HFFc6 (cell line): ENCODE measurements at places on chromosomes 11 and 22.

GRCh38 chr11:69127081-69127850 lies 28.5 kb upstream of the SMIM38 start:
- DNase-seq = no peak

DNA sequence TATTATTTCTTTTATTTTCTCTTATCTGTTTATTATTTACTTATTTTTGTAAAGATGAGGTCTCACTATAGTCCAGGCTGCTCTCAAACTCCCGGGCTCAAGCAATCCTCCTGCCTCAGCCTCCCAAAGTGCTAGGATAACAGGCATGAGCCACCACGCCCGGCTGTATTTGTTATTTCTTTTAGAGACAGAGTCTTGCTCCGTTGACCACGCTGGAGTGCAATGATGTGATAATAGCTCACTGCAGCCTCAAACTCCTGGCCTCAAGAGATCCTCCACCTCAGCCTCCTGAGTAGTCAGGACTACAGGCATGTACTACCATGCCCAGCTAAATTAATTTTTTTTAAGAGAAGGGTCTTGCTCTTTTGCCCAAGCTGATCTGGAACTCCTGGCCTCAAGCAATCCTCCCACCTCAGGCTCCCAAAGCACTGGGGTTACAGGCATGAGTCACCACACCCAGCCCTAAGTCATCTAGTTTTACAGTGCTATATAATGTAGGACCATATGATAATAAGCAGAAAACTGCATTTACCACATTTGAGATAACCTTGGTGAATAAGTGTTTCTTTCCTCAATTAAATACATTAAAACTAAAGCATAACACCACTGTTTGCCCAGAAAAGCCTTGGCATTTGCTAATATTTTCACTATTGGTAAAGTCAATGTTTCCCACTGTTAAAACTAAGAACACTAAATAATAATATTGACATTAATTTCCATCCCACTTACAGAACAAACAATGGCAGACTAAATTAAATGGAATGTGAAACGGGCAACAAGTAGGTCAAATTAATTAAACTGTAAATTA lies 127.5 kb downstream of the SIK3 start:
- no peak for DNase-seq

- DNase-seq = no peak
These were observed 749 bp downstream of the VWA5A start for GRCh38 chr11:124115782-124116616.

DNA sequence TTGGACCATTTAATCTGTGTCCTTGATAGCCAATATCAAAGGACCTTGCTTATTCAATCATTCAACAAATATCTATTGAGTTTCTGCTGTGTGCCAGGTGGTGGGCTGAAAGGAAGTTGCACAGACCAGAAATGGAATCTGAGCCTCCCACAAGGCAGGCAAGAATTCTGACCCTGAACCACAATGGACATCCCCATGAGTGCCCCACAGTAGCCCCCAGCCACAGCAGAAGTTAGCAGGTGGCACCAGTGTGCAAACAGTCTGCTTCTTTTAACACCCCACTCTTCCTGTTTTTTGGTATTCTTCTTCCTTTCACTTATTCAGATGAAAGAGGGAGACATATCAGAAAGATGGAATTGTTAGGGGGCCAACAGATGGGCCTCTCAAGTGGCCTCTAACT lies 12.2 kb upstream of the SERPING1 start:
- DNase-seq = no peak

DNA sequence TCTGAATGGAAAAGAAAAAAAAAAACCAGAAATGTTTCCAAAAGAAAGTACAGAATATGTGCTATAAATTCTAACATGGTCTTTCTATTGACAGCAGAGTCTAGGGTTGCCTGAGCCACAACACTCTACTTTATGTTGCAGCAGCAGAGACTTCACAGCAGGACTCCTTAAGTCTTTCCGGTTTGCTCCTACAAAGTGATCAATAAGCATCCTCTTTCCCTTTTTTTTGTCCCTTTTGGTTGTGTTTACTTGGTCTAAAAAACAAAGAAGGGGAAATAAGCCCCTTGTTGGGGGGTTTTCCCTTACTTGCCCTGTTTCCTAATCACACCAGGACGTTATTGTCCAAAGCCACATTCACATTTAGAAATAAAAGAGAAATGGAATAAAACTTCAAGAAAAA lies 163.1 kb upstream of the MPPED2 start:
- DNase-seq = no peak

- no peak for DNase-seq
These were observed 139.2 kb downstream of the PARVA start for GRCh38 chr11:12516387-12517105.

- DNase-seq = no peak
These were observed 177.5 kb downstream of the CNTN5 start for GRCh38 chr11:99198215-99198614.

DNA sequence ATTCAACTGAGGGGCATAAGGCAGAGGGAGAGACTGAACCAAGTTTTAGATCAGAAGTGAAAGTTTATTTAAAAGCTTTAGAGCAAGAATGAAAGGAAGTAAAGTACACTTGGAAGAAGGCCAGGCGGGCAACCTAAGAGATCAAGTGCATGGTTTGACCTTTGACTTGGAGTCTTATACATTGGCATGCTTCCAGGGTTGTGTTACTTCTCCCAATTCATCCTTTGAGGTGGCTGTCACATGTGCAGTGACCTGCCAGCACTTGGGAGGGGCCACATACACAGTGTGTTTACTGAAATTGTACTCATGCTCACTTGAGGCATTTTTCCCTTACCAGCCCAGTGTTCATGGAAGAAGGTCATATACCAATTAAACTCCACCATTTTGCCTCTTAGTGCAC lies 30.4 kb downstream of the CYP2R1 start:
- DNase-seq = no peak

DNA sequence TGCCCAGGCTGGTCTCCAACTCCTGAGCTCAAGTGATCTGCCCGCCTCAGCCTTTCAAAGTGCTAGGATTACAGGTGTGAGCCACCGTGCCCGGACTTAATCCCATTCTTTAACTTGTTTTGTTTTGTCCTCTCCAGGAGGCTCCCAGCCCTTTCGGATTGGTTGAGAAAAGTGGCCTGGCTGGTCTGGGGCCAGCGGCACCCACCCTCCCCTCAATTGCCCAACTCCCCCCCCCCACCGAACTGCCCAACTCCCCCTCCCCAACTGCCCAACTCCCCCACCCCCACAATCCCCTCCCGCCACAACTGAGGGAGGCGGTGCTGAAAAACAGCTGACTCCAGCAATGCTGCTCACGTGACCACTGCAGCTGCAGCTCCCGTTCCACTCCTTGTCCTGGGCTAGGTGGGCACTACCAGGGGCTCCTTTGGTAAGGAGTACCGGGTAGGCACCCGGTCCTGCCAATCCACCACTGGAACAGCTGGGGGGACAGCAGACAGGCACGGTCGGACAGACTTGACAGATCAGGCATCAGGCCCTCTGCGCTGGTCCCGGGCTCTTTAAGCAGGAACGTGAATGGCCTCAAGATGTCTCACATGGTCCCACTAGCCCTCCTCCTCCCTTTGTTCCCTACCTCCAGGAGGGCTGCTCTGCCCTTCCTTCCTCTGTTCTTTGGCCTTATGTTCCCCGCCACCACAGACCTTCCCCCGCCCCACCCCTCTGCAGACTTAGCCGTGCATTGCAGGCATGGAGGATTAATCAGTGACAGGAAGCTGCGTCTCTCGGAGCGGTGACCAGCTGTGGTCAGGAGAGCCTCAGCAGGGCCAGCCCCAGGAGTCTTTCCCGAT lies at the start of gene TCN2:
TCN2 (plus strand) TSS at position 720 of the 845 bp plus-strand sequence. CDS start 158 bp downstream, outside the sequence.
- DNase-seq = peak; percentile 65

DNA sequence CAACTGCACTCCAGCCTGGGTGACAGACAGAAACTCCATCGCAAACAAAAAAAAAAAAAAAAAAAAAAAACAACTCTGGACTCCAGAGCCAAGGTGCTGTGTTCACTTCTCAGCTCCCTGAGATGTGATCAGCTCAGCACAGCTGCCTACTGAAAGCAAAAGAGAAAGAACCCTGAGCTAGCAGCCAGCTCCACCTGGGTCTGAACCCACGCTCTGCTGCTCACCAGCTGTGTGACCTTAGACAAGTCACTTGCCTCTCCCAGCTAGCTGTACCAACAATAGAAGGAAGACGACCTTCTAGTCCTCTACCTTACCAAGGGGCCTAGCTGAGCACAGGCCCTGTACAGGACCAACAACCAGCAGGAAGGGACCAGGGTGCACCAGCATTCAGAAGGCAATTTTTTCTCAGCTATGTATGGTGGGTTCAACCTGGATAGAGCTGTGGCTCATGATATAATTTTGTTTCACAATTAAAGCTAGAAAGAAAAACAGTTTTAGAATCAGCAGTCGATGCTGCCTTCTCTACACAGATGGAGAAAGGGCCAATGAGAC lies 3.8 kb downstream of the DGCR2 start:
- DNase-seq = no peak

DNA sequence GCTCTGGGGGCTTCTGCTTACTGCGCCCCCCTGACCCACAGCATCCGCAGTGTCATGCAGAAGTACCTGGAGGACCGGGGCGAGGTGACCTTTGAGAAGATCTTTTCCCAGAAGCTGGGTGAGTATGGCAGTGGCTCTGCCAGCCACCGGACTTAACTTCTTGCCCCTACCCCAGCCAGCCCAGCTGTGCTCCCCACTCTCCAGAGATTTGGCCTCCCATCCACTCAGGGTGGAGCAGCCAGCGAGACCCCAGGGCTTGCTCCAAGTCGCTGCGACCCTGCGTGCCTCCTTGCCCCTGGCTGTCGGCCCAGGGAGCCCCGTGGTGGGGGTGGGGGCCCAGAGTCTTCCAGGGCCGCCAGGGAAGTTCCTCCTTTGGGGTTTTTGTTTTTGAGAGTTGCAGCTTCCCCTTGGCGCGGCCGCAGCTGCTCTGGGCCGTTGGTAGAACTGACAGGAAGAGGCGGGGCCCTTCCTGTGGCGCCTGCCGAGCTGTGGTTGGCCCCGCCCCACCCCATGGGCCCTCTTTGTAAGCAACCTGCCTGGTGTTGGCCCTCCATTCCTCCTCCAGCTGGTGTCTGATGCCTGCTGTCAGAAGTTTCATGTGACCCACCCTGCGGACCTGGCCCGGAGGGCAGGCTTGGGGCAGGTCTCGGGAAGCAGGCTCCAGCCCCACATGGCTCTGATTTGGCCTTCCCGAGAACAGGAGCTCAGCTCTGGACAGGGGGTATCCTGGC lies 11.1 kb downstream of the GRK2 start:
- peak; percentile 47 for DNase-seq

GRCh38 chr11:2194877-2195755 lies 23.5 kb upstream of the TH start:
- DNase-seq = no peak

- peak; percentile 44 for DNase-seq
These were observed 44.5 kb downstream of the NECTIN1 start for GRCh38 chr11:119684361-119685110.

DNA sequence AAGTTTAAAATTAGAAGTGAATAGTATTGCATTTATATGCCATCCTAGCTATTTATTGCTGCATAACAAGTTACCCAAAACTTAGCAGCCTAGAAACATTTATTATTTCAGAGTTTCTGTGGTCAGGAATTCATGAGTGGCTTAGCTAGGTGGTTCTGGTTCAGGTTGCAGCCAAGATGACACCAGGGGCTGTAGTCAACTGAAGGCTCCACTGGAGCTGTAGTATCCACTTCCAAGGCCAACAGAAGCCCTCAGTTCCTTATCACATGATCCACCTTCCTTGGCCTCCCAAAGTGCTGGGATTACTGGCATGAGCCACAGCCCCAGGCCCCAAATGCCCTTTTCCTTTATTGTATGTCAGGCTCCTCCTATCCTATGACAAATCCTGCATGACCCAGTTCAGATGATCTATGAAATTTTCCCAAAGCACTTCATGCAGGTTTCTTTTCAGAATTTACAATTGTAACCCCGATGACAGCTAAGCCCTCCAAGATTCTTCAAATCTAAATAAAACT lies 6.1 kb upstream of the ALG8 start:
- DNase-seq = no peak

GRCh38 chr11:122563761-122564160 lies 91.8 kb upstream of the UBASH3B start:
- no peak for DNase-seq

GRCh38 chr22:46684706-46685105 lies 53.3 kb downstream of the CERK start:
- DNase-seq = no peak

- DNase-seq = no peak
These were observed 69.1 kb downstream of the ST3GAL4 start for GRCh38 chr11:126424471-126425039.

- DNase-seq = peak; percentile 12
These were observed 45.0 kb downstream of the OR4C6 start for GRCh38 chr11:55707029-55707428.

DNA sequence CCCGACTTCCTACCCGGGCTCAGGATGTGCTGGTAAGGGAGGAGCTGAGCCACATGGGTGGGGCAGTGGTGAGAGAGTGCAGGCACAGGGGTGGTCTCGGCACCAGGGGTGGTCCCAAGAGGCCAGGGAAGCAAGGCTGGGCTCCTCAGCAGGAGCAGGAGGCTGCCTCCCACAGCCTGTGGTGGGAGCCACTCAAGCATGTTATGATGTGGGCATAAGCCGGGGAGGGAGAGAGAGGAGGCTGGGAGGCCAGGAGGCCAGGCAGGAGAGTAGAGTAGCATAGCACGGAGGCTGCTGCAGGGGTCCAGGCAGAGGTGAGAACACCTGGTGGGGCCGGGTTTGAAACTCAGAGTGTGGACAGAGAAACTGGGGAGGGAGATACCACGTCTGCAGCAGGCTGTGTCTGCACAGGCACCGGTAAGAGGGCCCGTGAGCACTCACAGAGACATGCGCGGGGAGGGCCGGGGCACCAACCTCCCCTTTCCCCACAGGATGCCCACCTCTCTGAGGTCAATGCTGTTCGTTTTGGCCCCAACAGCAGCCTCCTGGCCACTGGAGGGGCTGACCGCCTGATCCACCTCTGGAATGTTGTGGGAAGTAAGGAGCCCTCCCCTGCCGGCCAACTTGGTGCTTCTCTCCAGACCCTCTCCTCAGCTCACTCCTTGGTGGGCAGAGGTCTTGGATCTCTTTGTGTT lies 10.7 kb downstream of the ATG16L2 start:
- no peak for DNase-seq

- no peak for DNase-seq
These were observed 32.7 kb downstream of the ASCL2 start for GRCh38 chr11:2237457-2238238.

- DNase-seq = no peak
These were observed 17.7 kb upstream of the PRDM10 start for GRCh38 chr11:130020323-130020722.

DNA sequence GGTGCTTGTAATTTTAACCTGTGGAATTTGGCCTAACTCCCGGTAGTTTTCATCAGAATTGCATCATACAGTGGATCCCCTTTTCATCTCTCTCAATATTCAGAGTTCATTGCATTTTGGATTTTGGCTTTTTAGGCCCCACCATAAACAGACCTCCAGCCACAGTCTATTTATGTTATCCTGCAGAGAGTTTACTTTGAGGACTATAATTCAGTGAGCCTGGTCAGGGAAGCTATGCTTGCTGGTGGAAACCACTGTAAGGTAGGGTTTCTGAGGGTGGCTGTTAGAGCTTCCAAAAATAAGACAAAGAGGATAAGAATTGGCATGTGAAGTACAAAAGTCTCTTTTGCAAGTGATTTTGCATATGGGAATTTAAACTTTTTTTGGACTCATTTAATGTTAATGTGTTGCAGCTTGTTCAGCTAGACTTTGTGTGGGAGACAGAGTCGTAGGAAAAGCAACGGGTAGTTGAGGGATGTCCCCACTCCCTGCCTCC lies 34.8 kb upstream of the DDI1 start:
- DNase-seq = no peak
